ENCODE measurements at places on chromosomes 2 and 18.

DNA sequence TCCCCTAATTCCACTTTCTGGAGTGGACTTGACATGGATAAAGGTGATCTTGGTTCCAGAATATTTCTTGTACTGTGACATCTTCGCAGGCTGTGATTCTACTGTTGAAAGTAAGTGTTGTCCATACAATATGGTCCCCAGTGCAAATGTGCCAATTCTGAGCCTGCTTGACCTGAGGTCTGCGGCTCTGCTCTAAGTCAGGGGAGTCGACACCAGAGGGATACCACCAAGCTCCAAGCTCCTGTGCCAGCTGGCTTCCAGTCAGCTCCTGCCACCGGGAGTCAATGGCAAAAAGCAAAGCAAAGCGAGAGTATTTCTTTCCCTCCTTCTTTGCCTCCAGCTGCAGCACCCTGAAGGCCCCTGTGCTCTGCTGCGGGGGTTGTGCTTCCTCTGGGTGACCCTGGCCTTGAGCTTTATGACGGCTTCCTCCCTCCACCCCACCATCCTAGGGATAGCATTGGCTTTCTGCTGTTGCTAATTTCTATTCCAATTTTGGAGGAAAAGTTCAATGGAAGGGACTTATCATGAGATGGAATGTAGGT lies 50.4 kb downstream of the SLC35F5 start:
- no peak for DNase-seq

GRCh38 chr2:179262077-179262660 lies 2.5 kb downstream of the SESTD1 start:
- no peak for DNase-seq

DNA sequence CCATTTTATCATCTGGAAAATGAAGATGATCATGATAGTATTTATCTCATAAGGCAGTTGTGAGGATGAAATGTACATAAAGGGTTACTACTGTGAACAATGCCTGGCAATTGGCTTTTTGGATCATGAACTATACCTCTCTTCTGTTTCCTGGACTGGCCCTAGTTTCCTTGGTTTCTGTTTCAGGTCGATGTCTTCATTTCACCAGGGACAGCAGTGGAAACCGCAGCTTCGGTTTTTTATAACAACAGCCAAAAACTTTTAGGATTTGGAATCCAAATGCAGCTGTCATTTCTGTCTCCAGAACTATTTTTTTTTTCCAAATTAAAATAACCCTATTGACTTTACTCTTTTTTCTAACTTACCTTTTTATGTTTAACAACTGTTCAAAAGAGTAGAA lies 425.1 kb downstream of the RND3 start:
- DNase-seq: no peak

DNA sequence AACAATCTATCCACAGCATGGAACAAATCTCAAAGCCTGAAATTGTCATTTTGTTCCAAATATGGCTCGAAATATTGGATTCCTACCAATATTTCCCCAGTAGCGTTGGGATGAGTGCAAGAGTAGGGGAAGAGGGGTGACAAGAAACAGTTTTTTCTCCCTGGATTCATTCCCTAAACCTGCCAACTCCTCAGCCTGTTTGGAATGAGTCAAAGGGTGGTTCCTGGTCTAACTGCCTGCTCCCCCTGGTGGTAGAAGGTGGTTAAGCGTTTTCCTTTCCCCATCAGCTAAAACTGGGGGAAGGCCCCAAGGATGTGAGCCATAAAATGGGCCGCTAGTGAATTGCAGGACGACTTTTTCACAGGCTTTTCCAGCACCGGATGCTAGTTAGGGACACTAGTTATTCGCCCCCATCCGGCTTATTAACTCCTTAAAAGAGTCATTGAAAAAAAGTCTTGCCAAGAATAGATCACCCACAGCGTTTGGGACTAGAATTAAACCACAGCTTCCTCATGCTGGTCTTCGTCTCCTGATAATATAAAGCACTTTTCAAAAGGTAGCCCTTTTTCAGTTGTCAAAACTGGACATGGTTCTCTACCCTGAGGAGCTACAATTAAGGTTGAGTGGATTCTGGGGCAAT lies 72.5 kb downstream of the DHRS9 start:
- DNase-seq: peak; percentile 38

GRCh38 chr2:171972329-171972982 lies 27.3 kb upstream of the METAP1D start:
- no peak for DNase-seq

DNA sequence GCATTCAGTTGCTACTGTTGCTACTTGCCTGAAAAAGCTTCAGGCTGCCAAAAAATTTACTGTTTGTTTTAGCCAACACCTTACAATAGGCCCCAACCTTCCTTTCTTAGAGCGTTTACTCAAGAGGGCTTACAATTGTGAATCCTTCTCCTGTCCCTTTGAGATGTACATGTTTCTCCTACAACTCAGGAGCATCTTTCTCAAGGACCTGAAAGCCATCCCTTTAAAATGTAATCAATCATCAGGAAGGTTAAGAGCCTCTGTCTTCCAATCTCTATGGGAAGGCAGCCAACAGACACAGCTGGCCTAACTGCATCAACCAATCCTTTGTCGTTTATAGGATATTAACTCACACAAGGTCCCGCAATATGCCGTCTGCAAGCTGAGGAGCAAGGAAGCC lies 3.4 kb upstream of the IER3IP1 start:
- DNase-seq: peak; percentile 62

DNA sequence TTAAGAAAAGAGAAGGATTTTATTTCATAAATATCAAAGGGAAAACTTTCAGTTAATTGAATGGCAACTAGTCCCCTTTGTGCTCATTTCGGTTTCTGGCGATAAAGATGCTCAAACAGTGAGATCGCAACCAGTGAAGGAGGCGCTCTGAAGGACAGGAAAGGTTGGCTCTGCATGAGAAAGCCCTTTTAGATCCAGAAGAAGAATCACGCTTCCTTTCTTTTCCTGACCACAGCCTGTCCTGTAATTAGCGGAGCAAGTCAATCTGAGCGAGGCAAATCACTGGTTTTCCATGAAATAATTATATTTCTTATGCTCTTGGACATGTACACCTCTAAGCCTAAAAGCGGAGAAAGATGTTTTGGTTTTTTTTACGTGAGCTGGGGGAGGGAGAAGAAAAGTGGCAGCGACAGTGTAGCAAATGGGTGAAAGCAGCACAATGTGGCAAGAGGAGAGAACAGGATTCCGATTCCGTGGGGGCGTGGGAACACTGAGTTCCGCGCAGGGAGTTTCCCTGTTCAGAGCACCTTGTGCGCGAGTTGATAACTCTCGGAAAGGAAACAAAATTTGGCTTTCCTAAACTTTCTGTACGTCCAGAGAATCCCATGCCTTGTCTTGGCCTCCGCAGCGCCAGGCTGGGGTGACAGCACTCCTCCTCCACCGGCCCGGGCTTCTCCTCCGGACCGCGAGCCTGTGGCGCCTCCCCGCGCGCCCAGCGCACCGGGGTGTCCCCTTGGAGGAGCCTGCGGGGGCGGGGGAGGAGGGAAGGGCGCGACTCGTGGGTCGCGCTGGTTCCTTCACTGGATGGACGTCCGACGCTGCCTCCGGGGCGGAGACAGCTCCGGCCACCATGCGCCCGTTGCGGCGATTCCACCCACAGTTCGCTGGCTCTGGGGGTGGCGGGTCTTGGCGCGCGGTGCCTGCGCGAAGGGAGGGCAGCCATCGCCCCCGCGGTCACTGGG lies 620 bp upstream of the SLC9A2 start:
- no peak for DNase-seq

DNA sequence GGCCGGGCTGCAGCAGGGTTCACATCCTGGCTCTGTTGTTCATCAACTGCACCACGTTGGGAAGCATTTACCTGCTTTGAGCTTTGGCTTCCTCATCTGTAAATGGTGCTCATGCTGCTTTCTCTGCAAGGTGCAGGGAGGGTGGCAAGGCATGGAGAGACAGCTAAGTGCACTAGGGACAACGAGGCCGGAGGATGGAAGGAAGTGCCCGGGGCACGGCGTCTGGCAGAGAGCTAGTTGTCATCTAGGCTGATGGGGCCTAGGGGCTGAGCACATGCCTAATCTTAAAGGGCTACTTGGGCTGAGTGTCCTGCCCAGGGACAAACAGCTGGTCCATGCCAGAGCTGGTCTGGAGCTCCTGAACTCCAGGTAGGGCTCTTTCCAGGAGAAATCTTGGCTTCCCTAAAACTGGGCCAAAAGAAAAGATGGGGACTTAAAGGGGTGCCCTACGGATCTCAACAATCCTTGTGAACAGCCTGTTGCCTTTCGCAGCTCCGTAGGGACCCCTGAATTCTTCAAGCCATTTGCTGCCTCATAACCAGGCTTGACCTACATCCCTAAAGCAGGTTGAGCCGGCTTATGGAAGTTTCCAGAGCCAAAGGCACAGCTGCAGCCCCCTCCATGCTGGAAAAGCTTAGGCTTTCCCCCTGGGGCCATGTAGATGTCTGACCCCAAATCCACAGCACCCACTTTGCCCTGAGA lies 130.8 kb downstream of the SMAD7 start:
- DNase-seq: no peak

GRCh38 chr2:165967746-165968145 lies 14.2 kb upstream of the TTC21B start:
- no peak for DNase-seq

- no peak for DNase-seq
These were observed 69.6 kb upstream of the CD28 start for GRCh38 chr2:203636588-203637470.

GRCh38 chr2:172926785-172927640 lies 148.6 kb upstream of the MAP3K20 start:
- no peak for DNase-seq

- no peak for DNase-seq
These were observed 86.6 kb downstream of the MYCN start for GRCh38 chr2:16026816-16027501.

- no peak for DNase-seq
These were observed 8.1 kb upstream of the MLPH start for GRCh38 chr2:237478979-237479378.

- DNase-seq: peak; percentile 28
These were observed 70.3 kb downstream of the CERKL start for GRCh38 chr2:181586569-181587081.

- DNase-seq: no peak
These were observed 26.5 kb downstream of the MYO3B start for GRCh38 chr2:170204298-170204951.

DNA sequence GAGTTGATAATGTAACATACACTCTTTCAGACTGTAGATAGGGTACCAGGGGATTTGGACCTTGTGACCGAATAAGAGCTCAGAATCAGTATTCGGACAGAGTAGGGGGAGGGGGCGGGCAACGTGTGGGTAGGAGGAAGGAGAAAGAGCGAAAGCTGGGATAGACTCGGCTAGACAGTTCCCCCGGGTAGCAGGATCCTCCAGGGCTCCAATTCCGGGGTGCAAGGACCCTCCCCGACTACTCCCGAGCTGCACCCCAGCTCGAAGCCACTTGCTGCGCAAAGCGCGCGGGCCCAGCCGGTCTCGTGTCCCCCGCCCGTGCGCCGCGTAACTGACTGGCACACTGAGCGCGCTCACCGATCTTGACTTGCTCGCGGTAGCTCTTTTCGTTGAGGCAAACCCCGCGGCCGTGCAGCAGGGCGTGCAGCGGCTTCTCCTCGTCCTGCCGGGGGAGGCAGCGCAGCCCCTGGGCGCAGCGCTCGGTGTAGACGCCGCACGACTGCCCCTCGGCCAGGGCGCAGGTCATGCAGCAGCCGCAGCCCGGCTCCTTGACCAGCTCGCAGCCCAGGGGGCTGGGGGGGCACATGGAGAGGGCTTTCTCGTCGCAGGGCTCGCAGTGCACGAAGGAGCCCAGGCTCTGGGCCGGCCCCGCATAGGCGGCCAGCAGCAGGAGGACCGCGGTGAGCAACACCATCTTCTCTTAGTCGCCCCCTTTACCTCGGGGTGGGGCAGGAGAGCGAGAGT lies 1.1 kb downstream of the IGFBP5 start:
- DNase-seq: peak; percentile 66

DNA sequence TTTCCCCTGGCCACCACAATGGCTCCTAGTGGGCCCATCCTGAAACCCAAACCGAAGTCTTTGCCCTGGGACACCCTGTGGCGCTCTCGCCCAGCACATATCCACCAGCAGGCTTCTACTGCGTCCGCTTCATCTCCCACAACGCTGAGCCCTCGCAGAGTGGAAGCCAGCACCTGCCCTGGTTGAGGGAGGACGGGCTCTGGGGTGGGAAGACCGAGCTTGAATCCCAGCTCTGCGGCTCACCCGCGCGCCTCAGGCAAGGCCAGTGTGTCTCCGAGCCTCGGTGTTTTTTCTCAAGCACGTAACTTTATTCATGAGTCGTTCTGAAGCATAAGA lies 15.6 kb downstream of the KLF11 start:
- no peak for DNase-seq

DNA sequence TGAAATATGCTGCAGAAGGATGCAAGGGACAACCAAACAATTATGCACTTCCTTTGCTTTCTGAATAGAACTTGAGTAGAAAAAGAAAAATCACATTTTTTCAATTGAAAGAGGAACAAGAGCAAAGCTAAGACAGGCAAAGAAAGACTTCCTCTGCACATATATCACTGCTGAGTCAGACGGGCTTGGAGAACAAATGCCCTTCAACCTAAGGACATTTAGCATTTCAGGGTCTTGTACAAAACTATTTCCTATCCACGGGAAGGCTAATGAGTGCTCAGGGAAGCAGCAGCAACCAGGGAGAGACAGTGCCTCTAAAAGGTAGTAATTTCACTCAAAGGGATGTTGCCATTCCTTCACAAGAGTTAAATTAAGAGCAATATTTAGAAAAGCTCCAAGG lies 570.0 kb upstream of the GCFC2 start:
- no peak for DNase-seq

GRCh38 chr18:56065086-56065485 lies 477.1 kb upstream of the TCF4 start:
- DNase-seq: no peak
